ENCODE measurements at places on chromosomes 11 and 22. TPM values are rescaled to one million over a fixed set of nuclear protein-coding genes. Genes with fewer than 3 reads are reported as not detected.

- peak; percentile 31 for DNase-seq
These were observed 252.3 kb downstream of the KIRREL3 start for GRCh38 chr11:126748100-126748791.

GRCh38 chr11:32219320-32219719, 128.4 kb downstream of the RCN1 start:
- DNase-seq: no peak

DNA sequence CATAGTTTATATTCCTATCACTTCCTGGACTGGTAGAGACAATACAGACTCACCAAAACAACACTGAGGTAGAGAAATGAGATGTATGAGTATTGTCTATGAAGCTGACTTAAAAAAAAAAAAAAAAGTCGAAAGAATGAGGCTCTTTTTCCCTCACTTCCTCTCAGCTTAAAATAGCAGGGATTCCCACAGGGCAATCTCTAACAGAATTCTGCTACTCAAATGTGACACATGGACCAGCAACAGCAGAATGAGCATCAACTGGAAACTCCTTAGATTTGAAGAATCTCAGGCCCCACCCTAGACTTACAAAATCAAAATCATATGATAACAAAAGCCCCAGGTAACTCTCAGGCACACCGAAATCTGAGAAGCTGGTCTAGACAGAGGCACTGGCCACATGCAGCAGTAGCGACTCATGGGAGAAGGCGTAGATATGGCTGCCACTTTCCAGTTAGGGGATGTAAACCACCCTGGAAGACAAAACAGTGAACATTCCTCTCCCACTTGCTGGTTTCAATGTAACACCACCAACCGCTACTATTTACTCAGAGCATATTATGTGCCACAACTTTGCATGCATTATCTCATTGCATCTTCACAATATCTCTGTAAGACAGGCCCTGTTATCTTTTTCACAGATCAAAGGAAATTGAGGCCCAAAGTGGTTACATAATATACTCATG, 128.0 kb downstream of the RBFOX2 start:
- no peak for DNase-seq

- peak; percentile 49 for DNase-seq
These were observed 95.8 kb downstream of the SWAP70 start for GRCh38 chr11:9759519-9760192.

DNA sequence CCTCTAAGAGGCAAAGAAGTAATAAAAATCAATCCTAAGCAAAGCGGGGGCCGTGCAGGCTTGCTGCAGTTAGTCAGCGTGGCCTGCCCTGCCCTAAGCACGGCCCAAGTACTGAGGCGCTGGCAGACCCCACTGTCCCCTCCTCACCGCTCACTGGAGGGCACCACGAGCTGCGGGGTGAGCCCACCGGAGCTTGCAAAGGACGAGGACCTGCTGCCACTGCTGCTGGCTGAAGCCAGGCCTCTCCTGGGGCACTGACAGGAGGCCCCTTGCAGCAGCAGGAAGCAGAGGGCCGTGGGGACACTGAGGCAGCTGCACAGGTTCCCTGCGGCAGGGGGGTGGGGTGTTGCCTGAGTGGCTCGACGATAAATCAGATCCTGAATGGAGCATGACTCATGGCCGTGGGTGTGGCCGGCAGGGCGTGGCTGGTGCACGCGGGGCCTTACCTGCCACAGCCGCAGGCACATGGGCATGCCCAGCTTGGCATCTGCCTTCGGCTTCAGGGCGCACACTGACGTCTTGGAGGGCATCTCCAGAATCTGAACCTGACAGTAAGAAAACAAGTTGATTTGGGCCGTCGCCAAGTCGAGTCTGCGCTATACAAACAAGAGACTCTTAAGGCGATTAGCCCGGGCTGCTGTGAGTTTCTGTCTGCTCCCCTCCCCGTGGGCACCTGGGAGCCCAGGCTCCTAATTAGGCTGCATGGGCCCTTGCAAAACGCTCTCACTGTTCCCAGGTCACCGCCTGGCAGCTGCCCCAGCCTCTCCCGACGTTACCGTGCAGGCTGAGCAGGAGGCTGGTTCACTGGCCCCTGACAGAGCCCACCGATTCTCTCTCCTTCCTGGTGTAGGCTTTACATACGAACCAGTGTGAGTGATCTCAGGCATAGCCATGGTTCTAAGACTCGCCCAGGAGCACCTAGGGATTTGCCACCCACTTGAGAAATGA, 45.9 kb downstream of the TBX1 start:
- no peak for DNase-seq

The MCHR1 gene
- total RNA-seq: 1.7 TPM

The IGLL5 gene
- not detected for total RNA-seq

The YAP1 gene
- 1.3 TPM for total RNA-seq

The EMID1 gene
- total RNA-seq: 0.76 TPM
